Fibroblast of the aortic adventitia (primary cell): ENCODE measurements at places on chromosomes 13 and 19. TPM values are rescaled to one million over a fixed set of nuclear protein-coding genes. Genes with fewer than 3 reads are reported as not detected.

DNA sequence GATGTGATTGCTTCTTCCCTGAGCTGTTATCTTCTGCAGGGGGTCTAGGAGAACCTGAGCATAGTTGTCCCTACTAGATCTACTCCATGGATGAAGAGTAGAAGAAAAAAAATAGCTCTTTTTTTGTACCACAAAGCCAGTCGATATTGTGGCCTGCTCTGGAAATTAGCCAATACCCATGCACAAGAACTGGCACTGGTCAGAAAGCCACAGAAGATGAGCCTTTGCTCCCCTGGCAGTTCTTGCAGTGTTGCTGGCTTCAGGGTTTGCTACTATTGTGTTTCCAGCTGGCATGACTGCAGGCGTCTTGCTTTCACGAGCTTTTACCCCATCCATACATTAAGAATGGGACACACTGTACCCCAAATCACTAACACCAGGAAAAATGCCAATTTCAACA is 547.7 kb upstream of the KLF12 start:
- DNase-seq = no peak

DNA sequence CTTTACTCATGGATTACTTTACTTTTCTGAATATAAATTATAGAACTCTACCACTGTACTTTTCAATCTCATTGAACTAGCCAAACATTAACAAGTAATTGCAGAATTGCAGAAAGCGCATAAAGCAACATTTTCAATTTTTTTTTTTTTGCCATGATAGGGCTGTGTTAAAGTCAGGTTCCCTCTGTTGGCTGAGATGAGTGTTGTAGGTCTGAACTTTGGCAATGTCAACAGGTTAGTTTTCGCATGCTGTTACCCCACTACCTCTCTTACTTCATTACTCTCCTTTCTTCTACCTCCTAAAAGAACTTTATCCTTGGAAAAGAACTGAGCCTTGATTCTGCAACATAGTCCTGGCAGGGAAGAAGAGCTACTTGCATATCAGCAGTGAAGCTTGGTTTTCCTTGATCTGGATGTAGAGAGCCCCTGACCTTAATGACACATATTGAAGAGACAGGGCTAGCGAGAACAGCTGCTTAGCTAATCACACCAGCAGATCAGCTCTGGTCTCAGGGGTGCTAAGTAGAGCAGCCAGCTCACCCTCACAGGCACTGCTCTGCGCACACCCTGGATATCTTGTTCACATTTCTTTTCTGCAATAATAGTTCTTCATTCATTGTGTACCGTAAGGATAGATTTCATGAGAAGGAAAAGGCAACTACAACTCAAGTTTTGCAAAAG is 119.5 kb downstream of the FLT1 start:
- no peak for DNase-seq

- no peak for DNase-seq
These were observed 110.0 kb downstream of the KCNRG start for GRCh38 chr13:50125304-50125553.

PPP1R13L gene
- total RNA-seq = 1.3 and 2.8 TPM in 2 replicates

GRCh38 chr13:113157206-113157928 is 1.1 kb upstream of the PROZ start:
- DNase-seq = peak; percentile 2

- DNase-seq = peak; percentile 25
These were observed 18.1 kb downstream of the DGKH start for GRCh38 chr13:42066542-42066941.

GRCh38 chr13:109385242-109385560 is 401.2 kb downstream of the IRS2 start:
- no peak for DNase-seq

GRCh38 chr13:23161481-23161825 is 19.3 kb upstream of the SGCG start:
- DNase-seq = no peak

- no peak for DNase-seq
These were observed 60.6 kb downstream of the LHFPL6 start for GRCh38 chr13:39542361-39542760.

DNA sequence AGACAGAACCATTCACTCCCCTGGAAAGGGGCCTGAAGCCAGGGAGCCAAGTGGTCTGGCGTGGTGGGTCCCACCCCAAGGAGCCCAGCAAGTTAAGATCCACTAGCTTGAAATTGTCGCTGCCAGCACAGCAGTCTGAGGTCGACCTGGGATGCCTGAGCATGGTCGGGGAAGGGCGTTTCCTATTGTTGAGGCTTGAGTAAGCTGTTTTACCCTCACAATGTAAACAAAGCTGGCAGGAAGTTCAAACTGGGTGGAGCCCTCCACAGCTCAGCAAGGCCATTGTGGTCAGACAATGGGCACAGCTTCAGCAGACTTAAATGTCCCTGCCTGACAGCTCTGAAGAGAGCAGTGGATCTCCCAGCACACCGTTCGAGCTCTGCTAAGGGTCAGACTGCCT is 195.6 kb upstream of the DACH1 start:
- DNase-seq = no peak

DNA sequence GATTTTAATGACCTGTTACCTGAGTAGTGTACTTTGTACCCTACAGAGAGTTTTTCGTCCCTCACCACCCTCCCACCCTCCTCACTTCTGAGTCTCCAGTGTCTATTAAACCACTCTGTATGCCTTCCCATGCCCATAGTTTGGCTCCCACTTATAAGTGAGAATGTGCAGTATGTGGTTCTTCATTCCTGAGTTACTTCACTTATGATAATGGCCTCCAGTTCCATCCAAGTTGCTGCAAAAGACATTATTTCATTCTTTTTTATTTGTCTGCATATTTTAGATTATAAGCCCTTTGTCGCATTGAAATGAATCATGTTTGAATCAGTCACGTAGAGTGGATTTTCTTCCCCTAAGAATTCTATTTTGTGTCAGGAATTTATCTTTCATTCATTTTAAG is 12.2 kb upstream of the HTR2A start:
- DNase-seq = peak; percentile 67

GRCh38 chr13:56299650-56300049 is 841.1 kb upstream of the PRR20A start:
- no peak for DNase-seq

DNA sequence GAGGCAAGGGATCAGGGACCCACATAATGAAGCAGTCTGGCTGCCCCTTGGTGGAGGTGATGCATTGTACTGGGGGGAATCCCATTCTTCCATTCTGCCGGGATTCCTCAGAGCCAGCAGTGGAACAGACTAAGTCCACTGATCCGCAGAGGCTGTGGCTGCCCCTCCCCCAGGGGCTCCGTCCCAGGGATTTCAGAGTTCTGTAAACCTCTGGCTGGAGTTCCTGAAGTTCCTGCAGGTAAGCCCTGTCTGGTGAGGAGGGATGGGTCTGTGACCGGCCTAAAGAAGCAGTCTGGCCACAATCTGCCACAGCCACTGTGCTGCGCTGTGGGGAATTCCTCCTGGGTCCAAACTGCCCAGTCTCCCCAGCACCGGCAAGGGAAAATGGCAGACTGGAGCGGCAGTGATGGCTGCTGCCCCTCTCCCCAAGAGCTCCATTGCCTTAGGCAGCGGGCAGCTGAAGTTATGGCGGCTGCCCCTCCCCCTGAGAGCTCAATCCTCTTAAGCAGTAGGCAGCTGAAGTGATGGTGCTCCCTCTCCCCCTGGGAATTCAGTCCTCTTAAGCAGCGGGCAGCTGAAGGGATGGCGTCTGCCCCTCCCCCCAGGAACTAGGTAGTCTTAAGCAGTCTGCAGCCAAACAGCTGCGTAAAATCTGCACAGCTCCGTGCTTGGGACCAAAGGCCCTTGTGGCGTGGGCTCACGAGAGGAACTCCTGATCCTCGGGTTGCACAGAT is 155.7 kb downstream of the PCDH17 start:
- no peak for DNase-seq

- DNase-seq = no peak
These were observed 3.5 kb upstream of the ZIC5 start for GRCh38 chr13:99974939-99975561.

WDR88 gene
- total RNA-seq = not detected in 2 replicates

- no peak for DNase-seq
These were observed 11.9 kb upstream of the SULT2B1 start for GRCh38 chr19:48540110-48540509.

GJA3 gene
- total RNA-seq = 0.82 and 0.90 TPM in 2 replicates

DNA sequence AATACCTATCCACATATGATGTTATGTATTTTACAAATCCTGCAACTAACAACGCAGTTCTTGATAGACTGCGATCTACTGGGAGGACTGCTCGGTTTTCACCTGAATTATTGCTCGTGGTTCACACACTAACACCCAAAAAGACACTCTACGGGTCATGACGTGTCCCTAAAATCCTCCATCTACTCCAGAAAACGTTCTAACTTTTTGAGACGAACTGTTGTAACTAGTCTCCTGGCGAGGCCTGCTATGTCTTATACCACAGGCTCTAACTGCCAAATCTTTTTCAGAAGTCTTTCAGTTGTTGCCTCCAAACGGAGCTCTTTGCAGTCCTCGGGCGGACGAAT is 108.2 kb downstream of the KCNRG start:
- DNase-seq = no peak

DNA sequence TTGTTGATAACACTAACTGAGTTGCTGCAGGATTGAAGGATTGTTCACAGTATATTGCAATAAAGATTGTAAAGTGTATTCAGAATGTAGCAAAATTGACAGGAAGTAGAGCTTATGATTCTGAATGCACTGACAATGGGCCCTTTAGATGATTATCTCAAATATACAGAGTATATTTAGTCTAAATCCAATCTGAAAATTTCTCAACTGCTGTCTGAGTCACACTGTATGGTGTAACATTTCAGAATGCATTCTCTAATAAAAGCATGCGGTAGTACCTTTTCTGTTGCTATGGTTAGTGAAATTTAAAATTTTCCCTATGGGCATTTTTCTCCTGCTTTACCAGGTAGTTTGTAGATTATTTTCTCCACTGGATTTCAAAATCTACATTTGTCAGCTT is 365.2 kb downstream of the PCDH17 start:
- peak; percentile 2 for DNase-seq

- DNase-seq = no peak
These were observed 16.2 kb upstream of the NFIC start for GRCh38 chr19:3350014-3350663.

DNA sequence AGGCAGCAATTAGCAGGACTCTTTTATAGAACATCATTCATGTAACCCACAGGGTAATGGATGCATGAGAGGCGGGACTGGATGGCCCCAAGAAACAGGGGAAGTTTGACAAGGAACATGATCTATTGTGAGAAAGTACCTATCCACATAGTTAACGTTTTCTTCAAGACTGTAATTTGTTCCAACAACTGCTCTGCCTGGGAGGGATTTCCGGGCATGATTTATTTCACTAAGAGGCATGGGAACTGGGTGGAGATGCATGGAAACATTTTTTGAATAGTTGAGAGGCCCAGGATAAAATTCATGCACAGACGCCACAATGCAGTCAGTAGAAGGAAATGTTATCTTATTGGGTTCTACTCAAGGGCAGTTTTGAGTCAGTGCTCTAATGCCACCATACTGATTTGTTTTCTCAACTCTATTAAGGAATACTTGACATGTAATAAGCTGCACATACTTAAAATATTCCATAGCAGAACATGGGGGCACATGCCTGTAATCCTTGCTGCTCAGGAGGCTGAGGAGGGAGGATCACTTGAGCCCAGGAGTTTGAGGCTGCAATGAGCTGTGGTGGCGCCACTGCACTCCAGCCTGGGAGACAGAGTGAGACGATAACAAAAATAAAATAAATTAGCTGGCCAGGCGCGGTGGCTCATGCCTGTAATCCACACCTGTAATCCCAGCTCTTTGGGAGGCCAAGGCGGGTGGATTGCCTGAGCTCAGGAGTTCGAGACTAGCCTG is 9.9 kb upstream of the ATG4D start:
- DNase-seq = peak; percentile 96

DNA sequence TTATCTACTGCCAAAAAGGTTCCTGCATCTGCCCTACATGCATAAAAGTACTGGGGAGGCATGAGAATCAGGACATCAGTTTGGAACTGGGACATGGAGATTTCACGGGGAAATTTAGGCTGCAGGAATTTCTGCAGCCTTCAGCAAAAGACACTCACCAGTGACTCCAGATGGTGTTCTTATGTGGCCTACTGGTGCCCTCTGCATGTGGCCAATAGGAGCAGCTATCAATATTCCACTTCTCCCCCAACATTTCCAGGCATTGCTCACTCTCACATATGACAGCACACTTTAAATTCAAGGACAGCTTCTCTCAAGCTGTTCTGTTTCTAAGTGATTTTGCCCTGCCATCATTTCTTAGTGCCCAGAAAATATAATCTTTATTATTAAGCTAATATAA is 570.5 kb upstream of the ARGLU1 start:
- no peak for DNase-seq

GGN gene
- 1.3 TPM in 1 of 2 replicates, not detected in the other for total RNA-seq

GRCh38 chr13:92640936-92641335 is 585.7 kb upstream of the GPC6 start:
- DNase-seq = no peak

- no peak for DNase-seq
These were observed 930 bp upstream of the FBN3 start for GRCh38 chr19:8150178-8150865.

GRCh38 chr13:113498905-113499304 is 8.4 kb upstream of the DCUN1D2 start:
- no peak for DNase-seq

NXNL1 gene
- total RNA-seq = not detected in 2 replicates

- no peak for DNase-seq
These were observed 74.1 kb upstream of the UQCRFS1 start for GRCh38 chr19:29287061-29287460.

DNA sequence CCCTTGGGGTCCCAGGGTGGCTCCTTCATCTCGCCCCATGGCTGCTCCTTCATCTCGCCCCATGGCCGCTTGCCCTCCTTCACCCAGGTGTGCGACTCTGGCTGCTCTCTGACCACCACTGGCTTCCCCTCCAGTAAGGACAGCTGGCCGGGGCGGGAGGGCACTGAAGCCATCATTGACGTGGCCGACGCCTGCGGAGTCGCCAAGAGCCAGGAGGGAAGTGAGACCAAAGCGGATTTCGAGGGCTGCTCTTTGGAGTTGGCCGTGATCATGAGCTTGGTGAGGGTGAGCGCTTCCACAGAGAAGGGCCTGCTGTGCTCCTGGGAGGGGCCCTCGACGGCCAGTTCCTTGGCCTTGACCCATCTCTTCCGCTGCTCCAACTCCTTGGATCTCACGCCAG is 4.0 kb upstream of the COX6B2 start:
- no peak for DNase-seq

ZNF878 gene
- total RNA-seq = not detected in 2 replicates

DNA sequence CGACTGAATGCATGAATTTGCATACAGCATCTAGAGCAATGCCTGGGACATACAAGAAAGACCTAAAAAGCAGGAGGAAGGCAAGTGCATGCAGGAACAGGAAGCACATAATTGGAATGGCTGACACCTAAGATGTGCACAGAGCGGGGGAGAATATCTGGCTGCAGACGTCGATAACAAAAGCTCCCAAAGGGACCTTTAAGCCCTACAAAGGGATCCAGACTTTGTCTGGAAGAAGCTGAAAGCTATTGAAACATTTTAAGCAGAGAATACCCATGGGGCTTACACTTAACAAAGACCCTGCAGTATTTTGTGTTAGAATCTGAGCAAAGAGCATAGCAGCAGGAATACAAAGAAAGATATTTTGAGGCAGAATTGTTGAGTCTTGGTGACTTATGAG is 107.4 kb upstream of the CLDN10 start:
- DNase-seq = no peak

GRCh38 chr19:20167651-20168122 is 673 bp downstream of the ZNF486 start:
- DNase-seq = peak; percentile 55
